ENCODE measurements at places on chromosomes 1 and 21.

DNA sequence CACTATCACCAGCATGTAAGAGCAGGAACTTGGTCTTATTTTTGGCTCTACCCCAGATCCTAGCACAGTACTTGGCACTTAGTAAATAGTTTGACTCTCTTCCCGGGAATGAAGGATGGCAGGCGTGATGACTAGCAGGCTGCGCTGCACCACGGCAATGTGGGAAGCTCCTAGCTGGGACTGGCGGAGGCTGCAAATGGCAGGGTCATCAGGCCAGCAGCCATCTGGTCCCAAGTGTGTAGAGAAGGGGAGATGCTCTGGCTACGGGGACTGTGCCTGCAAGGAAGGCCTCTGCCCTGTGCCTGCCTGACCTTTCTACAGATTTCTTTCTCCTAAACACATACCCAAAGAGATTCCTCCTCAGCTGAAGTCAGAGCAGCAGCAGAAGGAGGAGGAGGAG is 95.0 kb downstream of the KCND3 start:
- no peak for DNase-seq

DNA sequence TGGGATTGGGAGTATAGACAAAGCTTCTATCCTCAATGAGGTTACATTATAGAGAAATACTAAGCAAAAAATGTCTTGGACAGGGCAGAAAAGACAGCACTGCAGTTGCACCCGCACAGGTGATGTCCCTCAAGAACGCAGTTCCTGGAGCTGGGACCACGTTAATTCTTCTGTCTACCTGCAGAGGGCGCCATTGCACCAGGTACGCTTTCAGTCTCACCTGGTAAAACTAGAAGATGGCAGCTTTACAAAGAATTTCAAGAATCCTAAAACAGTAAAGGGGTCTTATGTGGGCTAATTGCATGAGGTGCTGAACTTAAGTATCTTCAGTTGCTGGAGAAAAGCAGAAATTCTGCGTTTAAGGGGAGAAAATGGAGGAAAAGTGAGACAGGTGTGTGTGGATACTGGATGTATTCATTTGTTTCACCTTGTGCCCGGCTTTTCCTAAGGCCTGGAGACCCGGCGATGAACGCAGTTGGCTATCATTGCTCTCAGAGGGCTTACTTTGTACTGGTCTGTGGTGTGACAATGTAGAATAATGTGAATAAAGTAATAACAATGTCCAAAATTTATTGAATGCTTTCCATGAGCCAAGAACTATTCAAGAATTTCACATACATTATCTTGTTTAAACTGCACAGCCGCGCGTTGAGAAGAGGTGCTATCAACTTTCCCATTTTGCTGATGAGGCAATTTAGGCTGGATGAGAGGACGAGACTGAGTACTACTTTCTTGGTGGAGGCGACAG is 276.3 kb upstream of the GREM2 start:
- DNase-seq = peak; percentile 47

DNA sequence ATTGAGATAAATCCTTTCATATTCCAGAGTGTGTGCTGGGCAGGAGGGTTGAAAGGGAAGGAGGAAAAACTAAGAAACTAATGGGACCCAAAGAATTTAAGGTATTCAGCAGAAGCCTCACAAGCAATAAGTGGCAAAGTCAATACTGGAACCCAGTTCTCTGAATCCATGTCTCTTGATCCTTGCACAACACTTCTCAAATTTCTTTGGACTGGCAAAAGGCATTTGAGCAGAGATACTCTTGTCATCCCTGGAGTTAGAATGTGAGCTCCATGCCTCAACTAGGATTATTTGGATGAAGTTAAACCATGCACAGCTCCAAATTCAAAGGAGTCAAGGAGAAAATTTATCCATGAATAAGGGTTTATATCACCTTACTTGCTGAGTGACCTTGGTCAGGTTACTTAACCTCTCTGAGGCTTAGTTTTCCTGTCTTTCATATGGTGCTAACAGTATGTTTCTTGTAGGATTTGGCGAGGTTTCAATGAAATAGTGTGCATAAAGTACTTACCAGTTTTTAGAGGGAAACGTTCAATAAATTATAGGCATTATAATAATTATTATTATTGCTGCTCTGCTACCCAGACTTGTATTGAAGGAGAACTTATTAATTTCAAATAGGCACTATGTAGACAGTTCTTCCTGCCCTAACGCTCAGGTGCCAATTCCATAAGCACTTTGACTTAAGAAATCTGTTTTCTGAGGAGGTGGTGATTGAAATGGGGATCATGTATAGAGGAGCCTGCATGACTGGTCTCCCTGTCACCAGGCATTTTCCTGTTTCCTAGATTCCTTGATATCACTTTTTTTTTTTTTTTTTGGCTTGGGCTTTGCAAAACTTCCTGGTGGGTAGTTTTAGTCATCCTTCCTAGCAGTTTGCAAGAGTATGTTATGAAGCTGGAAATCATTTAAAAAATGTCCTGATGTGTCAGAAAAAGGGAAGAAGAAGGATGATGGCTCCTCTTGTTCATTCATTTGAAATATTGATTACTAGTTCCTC is 125.0 kb upstream of the JUN start:
- DNase-seq = no peak

DNA sequence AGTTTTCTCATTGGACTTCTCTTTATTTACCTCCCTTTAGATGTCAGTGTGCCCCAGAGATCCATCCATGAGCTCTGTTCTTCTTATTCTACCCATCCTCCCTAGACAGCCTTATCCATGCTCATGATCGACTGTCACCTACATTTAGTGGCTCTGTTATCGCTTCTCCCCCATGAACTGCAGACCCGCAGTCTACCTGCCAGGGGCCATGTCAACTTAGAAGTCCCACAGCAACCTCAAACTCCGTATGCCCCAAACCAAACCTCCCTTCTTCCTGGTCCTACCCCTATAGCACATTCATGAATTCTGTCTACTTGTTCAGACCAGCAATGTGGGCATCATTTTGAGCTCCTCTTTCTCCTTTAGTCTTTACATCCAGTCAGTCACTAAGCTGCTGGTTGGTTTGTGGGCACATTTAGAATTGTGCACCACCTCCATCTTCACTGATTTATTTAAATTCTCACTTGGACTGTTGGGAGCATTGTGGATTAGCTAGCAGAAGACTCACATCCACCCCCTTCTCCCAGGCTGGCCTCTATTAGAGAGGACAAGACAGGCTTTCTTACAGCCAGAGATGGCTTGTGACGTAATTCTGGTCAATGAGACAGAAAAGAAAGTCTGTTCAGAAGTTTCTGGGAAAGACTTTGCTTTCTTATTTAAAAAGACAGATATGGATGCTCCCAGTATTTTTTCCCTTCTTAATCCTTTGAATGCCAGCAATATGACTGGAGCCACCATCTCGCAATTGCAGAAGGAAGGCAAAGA is 19.1 kb downstream of the C1orf116 start:
- DNase-seq = no peak

DNA sequence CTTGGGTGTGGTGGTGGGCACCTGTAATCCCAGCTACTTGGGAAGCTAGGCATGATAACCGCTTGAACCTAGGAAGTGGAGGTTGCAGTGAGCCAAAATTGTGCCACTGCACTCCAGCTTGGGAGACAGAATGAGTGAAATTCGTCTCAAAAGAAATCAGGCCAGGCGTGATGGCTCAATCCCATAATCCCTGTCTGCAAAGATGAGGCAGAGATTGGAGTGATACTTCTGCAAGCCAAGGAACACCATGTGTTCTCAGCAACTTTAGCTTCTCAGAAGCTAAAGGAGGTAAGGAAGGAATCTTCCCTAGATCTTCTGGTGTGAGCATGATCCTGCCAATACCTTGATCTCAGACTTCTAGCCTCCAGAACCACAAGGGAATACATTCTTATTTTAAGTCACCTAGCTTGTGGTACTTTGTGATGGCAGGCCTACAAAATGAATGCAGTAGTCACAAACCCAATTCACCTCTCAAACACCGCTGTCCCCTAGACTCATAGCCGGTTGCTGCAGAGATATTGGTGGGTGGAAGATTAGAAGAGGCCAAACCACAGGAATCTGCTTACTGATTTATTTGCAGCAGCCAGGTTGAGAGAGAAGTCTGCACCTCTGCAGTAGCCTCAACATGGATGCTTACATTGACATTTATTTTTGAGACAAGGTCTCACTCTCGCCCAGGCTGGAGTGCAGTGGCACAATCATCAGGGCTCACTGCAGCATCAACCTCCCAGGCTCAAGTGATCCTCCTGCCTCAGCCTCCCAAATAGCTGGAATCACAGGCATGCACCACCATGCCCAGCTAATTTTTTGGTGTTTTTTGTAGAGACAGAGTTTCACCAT is 18.6 kb downstream of the L1TD1 start:
- no peak for DNase-seq

DNA sequence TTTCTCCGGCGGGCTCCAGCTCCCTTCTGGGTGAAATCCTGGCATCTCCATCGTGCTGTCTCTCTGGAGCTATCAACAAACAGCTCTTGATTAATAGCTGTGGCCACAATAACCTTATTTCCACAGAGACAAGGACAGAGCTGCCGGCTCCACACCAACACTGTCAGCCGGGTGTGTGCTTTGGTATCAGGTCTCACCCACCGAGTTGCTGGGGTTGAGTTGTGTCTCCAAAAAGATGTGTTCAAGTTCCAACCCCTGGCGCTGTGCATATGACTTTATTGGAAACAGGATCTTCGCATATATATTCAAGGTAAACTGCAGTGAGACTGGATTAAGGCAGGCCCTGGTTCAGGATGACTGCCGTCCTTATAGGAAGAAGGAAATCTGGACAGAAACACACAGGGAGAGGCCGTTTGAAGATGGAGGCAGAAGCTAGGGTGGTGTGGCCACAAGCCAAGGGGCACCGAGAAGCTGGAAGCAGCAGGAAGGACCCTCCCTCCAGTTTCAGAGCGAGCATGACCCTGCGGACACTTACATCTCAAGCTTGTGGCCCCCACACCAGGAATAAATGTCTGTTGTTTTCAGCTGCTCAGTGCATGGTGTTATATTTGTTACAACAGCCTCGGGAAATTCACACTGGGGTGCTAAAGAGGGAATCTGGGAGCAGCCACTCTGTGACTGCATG is 88.4 kb upstream of the TMPRSS2 start:
- DNase-seq = no peak

DNA sequence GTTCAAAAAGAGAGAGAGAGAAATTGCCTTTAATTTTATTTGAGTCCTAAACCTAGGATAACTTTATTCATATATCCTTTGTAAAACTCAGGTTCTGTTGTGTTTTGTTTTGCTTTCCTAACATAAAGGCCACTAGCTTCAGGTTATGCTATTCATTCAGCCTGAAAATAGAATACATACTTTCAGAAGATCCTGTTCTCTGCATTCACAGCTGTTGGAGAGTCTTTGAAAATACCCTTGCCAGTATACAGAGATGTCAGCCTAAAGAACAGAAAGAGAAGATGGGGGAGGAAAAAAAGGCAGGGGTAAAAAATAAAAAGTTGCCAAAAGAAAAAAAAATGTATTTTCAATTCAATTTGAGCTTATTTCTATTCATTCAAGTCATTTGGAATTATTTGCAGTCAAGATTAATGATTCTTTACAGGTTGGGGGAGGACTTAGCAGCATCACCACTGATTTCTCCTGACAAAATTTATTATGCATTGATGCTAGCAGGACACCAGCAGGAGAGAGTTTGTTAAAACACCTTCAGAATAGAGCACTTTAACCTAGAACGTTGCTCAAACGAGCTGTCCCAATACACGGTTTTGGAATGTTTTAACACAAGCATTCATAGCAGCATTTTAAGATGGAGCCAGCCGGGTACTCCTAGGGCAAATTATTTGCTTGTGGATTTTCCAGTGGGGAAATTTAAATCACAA is 318.5 kb downstream of the NTNG1 start:
- no peak for DNase-seq

DNA sequence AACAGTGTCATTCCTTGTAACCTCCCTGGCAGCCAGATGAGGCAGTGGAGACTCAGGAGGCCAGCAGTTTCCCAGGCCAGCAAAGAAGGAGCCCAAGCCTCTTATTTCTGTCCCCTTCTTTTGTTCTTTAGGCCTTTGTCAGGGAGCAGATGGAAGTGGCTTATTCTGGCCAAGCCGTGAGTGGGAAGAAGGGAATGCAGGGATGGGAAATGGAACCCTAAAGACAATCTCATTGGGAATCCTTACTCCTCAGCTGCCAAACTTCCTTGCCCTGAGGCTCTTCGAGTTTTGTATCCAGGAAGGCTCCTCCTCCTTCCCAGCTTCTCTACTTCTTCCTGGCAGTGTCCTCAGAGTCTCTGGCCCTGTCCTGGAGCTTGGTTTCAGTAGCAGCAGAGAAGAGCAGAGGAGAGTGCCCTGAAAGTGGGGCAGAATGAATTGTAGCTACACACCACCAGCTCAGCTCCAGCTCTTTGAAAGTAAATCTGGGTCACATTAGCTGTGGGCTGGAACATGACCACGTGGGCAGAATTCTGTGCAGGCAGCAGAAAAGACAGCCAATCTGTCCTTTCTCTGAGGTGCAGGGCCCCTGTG is 63.9 kb downstream of the NDUFS5 start:
- DNase-seq = no peak

- no peak for DNase-seq
These were observed 270.3 kb downstream of the RWDD3 start for GRCh38 chr1:95504321-95504720.

DNA sequence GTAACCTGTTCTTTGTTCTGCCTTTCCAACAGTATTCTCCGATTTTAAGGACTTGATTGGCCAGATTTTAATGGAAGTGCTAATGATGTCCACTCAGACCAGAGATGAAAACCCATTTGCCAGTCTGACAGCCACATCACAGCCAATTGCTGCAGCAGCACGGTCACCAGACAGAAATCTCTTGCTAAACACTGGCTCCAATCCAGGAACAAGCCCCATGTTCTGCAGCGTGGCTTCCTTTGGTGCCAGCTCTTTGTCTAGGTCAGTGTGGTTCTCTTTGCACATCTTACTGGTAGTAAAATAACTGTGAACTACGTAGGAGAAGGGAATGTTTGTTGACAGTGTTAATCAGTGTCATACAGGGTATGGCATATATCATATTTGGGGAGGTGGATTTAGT is 72.7 kb downstream of the UBE4B start:
- DNase-seq = no peak

DNA sequence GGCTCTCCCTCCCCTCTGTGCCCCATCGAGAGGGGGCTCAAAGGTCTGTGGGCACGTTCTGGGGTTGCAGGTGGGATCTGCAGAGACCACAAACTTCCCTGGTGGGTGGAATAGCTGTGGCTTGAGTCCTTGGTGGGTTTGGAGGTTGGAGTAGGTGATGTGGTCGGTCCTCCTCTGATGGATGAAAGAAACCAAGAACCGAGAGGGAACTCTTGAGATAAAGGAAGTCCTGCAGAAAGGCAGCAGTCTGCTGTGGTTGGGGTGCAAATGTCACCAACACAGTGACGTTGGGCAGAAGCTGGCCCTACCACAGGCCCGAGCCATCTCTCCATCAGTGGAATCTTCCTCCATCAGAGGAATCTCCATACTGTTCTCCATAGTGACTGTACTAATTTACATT is 171.8 kb downstream of the FCRL5 start:
- DNase-seq = no peak

Data from GM12891 (cell line).